ENCODE measurements at places on chromosomes 16 and 17.

GRCh38 chr17:32307658-32308057 lies 34.3 kb downstream of the C17orf75 start:
- DNase-seq = no peak

DNA sequence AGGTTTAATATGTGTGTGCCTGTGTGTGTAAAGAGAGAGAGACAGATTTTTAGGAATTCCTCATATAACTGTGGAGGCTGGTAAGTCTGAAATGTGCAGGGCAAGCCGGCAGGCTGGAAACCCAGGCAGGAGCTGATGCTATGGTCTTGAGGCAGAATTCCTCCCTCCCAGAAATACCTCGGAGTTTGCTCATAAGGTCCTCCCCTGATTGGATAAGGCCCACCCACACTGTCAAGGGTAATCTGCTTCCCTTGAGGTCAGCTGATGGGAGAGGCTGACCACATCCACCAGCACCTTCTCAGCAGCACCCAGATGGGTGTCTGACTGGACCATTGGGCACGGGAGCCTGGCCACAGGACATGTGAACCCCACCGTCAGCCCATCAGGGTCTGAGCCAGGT lies 42.4 kb downstream of the C16orf95 start:
- DNase-seq = no peak

GRCh38 chr17:77245162-77245926 lies 104.6 kb downstream of the SEC14L1 start:
- no peak for DNase-seq

- no peak for DNase-seq
Measured at GRCh38 chr17:68197091-68197996, 50.5 kb upstream of the AMZ2 start.

DNA sequence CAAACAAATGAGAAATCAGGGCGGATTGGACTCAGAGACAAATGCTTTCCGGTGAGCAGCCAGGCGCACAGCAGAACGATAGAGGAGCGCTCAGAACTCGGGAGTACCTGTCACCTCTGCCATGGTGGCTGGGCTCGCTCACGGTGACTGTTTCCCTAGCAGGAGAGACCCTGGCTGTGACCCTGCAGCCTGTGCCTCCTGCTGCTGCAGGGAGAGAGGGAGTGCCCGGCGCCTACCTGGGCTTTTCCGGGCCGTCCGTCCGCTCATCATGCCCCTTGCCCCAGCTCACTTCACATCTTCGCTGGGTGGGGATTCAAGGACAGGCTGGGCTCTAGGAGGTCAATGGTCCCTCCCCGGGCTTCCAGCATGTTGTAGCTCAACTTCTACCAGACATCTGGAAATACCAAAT lies 14.1 kb upstream of the DNAH17 start:
- no peak for DNase-seq

DNA sequence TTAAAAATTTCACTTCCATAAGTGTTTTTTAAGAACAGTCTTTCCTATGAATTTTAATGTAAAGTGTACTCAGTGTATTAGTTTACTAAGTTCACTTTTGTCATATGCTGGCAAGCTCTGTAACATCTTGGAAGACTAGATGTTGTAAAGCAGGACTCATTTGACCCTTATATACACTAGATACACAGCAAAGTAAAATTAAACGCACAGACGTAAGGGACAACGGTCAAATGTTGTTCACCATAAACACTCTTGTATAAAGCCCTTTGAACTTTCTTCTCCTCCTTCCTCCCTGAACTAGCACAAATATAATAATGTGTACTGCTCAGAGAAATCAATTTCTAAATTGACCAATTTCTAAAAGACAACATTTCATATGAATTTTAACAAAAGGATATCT lies 7.0 kb upstream of the GOT2 start:
- no peak for DNase-seq
